ENCODE measurements at places on chromosomes 6 and 20. TPM values are rescaled to one million over a fixed set of nuclear protein-coding genes. Genes with fewer than 3 reads are reported as not detected.

Gene C6orf58
- not detected for total RNA-seq

DNA sequence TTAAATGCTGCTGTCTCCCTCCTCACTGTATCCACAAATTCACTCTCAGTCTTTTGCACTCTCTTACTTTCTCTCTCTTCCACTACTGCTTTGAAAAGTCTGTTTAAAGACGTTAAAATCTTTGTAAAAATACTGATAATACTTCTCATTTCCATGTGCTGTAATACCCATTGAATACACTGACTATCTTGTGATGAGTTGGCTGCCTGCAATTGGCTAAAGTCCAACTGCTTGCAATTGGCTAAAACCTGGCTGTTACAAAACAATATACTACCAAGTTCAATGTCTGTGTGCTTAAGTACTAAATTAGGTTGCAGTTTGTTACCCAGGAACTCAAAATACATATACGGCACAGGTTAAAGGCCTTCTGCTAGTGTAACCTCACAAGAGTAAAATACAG lies 264.8 kb downstream of the THBS2 start:
- H3K36me3 ChIP-seq: no peaks in the 10 kb centered on the region
- no peak for DNase-seq
- no peak overlapping the region for H3K4me3 ChIP-seq

GRCh38 chr6:166903027-166903426 lies 53.3 kb downstream of the RNASET2 start:
- H3K4me1 ChIP-seq: peaks cover 15% of the 10 kb centered on the region
- no peaks in the 10 kb centered on the region for H3K36me3 ChIP-seq
- DNase-seq: no peak
- no peaks in the 10 kb centered on the region for H3K27me3 ChIP-seq
- H3K4me3 ChIP-seq: no peak overlapping the region
- H3K27ac ChIP-seq: no peak overlapping the region

DNA sequence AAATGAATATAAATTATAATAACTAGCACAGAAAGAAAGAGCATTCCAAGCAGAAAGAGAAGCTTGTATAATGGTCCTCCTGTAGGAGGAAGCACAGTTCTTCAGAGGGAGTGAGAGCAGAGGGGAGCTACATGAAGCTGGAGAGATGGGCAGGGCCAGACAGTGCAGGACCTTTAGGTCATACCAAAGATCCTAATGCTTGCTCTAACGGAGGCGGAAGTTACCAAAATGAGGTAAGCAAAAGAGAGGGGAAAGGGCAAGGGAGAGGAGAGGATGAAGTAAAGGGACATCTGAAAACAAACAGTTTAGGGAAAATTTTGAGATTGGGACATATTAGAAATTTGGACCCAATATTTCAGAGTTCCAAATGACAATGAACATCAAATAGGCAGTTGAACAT lies 50.2 kb downstream of the HBS1L start:
- H3K36me3 ChIP-seq: peaks cover 14% of the 10 kb centered on the region
- no peaks in the 10 kb centered on the region for H3K27me3 ChIP-seq
- DNase-seq: no peak
- no peak overlapping the region for H3K4me3 ChIP-seq

- H3K4me3 ChIP-seq: no peak overlapping the region
- DNase-seq: no peak
- H3K27ac ChIP-seq: no peak overlapping the region
Observed at GRCh38 chr6:116446399-116446798, 14.8 kb upstream of the CALHM6 start.

GRCh38 chr6:8941577-8941976 lies 506.2 kb upstream of the SLC35B3 start:
- H3K27ac ChIP-seq: no peak overlapping the region
- no peaks in the 10 kb centered on the region for H3K36me3 ChIP-seq
- no peak overlapping the region for H3K4me3 ChIP-seq
- DNase-seq: no peak

GRCh38 chr20:63457737-63458136 lies 14.7 kb downstream of the KCNQ2 start:
- peaks cover 3% of the 10 kb centered on the region for H3K4me1 ChIP-seq
- no peak overlapping the region for H3K4me3 ChIP-seq
- no peak overlapping the region for H3K27ac ChIP-seq
- H3K27me3 ChIP-seq: peaks cover 19% of the 10 kb centered on the region
- no peaks in the 10 kb centered on the region for H3K36me3 ChIP-seq

Gene CRISP1
- not detected for total RNA-seq

DNA sequence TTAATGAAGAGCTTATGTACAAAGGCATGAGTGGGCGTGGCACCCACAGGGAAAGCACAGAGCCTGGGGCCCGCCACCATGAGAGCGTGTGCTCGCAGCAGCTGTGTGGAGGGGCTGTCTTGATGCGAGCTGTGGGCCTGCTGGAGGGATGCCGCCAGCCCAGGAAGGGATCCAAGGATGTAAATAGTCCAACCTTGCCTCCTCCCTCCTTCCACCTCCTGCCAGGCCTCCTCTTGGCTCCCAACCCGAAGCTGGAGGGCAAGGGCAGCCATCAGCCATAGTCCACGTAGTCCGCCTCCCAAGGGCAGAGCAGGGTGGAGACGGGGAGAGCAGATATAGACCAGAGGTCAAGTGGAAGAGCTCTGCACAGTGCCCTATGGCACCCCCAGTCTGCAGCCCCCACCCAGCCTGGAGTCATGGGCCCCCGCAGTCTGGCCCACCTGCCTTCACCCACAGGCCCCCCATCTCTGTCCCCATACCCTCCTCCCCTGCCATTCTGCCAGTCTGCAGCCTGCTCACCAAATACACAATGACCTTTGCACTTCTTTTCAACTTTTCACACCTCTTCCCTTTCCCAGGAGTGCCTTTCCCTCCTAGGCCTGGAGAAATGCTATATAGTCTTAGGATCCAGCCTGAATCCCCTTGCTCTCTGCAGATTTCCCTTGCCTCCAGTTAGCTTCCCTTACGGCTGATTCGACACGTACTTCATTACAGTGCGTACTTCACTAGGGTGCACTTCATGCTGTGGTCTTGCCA lies 77.1 kb downstream of the SHLD1 start:
- H3K4me1 ChIP-seq: peaks cover 17% of the 10 kb centered on the region
- H3K36me3 ChIP-seq: no peaks in the 10 kb centered on the region
- no peak overlapping the region for H3K27ac ChIP-seq
- H3K4me3 ChIP-seq: no peak overlapping the region
- no peaks in the 10 kb centered on the region for H3K27me3 ChIP-seq
- no peak for DNase-seq

Gene C20orf202
- not detected for total RNA-seq

Measured in activated CD4-positive, alpha-beta T cell treated with anti-CD3 and anti-CD28 coated beads for 36 hours (primary cell).